ENCODE measurements at places on chromosomes 6 and 20.

DNA sequence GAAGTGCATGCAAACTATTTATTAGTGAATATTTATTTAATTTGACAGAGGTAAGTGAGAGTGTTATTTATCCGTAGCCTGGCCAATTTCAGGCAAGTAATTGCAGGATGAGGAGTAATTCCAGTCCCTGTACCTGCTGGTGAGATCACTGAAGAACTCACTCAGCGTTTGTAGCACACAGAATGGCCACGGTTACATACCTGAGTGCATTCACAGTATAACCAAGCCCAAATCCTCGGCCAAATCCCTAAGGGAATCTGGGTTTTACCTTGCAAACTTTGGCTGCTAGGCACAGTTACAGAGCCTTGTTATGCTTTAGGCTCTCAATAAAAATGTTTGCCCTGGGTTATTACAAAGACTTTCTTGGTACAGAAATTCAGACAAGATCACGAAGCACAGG is 93.3 kb downstream of the KCNQ5 start:
- no peak for DNase-seq

DNA sequence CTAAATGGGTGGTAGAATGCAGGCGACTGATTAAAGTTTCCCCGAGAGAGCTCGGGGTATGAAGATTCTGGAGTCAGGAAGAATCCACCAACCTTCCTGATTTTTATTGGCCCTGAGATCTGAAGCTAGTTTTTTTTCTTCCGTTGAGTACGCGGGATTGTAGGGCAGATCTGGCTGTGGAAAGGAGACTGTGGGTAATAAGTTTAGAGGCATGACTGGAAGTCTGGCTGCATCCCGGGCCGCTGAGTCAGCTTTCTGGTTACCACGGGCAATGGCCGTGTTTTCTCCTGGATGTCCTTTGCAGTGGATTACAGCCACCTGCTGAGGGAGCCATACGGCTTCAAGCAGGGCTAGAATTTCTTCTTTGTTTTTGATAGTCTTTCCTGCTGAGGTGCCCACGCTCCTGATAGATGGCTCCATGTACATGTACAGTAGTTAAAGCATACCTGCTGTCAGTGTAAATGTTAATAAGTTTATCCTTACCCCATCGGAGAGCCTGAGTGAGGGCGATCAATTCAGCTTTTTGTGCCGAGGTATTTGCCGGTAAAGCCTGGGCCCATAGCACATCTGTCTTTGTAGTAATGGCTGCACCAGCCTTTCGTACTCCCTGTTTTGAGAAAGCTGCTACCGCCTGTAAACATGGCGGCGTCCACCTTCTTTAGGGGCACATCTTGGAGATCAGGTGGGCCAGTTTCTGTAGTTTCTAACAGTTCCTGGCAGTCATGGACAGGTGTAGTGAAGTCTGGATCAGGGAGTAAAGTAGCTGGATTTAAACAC is 154.0 kb downstream of the TRIM27 start:
- peak; percentile 17 for DNase-seq

- peak; percentile 34 for DNase-seq
Measured at GRCh38 chr6:116764629-116764960, 924 bp downstream of the FAM162B start.

DNA sequence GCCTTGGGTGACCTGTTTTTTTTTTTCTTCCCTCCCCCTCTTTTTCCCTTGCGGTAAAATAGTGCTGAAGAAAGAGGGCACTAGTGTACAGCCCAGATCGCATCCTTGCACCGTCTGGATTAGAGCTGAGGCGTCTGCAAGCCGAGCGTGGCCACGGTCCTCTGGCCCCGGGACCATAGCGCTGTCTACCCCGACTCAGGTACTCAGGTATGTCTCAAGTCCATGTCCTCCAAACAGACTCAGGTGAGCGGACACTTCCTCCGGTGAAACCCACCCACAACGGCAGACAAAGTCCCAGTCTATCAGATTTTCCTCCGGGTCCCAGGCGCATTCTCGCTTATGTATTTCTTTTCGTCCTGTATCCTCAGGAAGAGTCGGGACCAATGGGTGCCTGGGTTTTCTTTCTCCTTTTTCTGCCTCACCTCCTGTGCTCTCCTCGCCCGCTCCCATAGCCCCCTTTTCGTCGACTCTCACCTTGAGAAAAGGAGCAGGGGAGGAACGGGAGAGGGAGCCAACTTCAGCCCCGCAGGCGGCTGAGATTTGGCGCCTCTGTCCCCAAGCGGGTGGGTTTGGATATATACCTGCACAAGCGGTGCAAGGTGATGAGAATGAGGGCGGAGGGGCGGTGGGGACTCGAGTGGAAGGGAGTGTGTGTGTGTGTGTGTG is 1.1 kb upstream of the GRM1 start:
- DNase-seq, result no peak

DNA sequence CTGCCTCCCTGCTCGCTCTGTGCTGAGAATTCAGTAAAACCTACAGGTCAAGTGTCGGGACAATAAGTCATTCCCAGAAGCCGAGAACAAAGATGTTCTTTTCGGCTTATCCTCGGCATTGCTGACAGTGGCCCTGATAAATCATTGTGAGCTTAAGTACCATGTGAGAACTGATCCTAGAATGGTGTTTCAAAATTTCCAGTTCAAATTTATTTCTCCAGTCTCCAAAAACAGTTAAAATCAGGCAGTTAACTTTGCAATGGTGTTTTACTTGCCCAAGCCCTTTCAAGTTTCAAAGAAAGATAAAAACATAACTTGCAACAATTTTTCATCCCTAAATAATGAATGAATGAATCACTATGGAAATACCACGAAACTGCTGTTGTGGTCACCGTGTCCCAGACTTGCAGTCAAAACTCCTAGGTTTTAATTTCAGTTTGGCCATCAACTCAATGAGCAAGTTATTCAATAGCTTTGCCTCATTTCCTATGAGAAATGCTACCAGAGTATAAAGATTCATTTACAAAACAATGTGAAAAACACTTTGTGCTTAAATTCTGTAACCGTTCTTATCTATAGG is 4.3 kb downstream of the ATP5F1E start:
- DNase-seq, result no peak

GRCh38 chr20:60269573-60270162 is 311.4 kb downstream of the CDH26 start:
- no peak for DNase-seq

DNA sequence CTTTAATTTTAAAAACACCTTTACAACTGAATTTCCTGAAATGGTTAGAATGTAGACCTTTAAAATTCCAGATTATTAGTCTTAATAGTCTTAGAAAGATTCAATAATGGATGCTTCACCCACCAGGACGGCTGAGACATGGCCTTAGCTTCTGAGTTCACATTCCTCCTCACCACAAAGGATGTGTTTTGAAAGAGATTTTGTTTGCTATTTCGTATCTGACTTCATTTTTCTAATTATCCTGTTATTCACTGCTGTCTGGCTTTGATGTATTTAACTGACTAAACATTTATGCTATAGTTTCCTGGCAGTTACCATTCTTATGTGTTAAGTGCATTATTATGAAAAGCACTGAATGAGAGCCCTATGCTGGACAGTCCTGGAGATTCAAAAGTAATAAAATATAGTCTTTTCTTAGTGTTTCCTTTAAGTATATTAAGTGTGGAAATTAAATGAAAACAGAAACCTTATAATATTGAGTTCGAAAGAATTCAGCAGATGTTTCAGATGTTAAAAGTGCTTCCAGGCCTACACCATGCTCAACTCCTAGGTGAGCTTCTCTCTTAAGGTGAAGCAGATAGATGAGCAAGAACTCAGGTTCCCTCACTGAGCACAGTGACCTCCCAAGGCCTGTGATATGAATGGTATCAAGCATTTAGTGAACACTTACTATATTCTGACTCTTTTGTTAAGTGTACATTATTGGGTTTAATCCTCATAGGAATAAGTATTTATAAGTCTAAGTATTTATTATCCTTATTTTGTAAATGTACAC is 40.3 kb downstream of the MAP3K4 start:
- no peak for DNase-seq

GRCh38 chr20:57150559-57150958 is 115.9 kb downstream of the BMP7 start:
- no peak for DNase-seq

DNA sequence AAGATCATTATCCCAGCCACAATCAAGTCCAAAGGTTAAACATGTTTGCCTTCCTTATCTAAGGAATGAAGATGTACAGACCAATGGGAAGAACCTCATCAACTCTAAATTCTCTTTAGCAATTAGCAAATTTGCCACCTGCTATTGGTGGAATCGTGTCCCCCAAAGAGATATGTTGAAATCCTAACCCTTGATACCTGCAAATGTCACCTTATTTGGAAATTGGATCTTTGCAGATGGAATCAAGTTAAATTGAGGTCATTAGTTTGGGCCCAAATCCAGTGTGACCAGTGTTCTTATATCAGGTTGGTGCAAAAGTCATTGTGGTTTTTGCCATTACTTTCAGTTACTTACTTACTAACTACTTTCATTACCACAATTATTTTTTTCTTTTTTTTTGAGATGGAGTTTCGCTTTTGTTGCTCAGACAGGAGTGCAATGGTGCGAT is 31.3 kb downstream of the KLHL31 start:
- no peak for DNase-seq

- peak; percentile 74 for DNase-seq
Measured at GRCh38 chr6:157020398-157020797, 243.2 kb downstream of the ARID1B start.

DNA sequence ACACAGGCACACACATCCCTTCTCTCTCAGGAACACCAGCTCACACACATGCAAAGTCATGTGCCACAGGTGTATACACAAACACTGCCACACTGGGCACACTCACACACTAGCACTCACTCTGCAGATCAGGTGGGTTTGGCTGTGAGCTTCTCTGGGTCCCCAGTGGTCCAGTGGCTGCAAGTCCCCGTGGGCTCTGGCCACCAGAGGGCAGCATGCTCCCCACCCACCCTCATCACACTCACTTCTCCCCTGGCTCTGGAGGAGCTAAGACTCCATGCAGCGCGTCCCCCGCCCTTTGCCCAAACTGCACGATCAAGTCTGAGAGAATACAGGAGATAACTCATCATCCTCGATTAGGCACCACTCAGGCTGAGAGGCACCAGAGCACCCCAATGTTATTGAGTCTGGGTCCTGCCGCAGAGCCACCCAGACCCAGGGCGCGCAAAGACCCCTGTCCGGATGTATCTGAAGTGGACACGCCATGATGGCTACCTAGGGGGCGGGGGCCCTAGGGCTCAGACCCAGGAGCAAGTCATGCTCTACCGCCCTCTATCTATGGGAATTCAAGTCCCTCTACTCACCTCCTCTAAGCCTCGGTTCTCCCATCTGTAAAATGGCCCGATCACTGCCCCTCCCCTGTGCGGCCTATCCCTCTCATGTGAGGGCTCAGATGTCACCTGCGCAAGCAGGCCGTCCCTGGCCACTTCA is 90.5 kb downstream of the GRM4 start:
- peak; percentile 63 for DNase-seq

GRCh38 chr20:12068121-12068520 is 150.4 kb downstream of the BTBD3 start:
- no peak for DNase-seq

DNA sequence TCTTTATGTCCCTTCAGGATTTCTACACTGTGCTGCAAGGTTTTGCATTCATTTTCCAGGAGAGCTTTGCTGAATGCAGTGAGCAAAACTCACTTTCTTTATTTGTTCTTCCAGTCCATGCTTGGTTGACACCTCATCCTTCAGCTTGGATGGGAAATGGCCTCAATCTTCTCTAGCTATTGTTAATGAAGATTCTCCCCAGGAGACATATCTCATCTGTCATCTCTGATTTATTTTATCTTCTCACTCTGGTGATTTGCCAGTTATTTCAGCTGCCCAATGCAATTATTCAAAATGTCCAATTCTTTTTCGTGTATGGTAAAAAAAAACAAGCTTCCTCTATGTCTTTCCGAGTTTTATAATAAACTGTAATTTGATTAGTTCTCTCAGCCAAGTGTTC is 77.9 kb upstream of the PAK5 start:
- DNase-seq, result no peak

GRCh38 chr20:54680872-54681619 is 205.7 kb downstream of the DOK5 start:
- DNase-seq, result peak; percentile 22

DNA sequence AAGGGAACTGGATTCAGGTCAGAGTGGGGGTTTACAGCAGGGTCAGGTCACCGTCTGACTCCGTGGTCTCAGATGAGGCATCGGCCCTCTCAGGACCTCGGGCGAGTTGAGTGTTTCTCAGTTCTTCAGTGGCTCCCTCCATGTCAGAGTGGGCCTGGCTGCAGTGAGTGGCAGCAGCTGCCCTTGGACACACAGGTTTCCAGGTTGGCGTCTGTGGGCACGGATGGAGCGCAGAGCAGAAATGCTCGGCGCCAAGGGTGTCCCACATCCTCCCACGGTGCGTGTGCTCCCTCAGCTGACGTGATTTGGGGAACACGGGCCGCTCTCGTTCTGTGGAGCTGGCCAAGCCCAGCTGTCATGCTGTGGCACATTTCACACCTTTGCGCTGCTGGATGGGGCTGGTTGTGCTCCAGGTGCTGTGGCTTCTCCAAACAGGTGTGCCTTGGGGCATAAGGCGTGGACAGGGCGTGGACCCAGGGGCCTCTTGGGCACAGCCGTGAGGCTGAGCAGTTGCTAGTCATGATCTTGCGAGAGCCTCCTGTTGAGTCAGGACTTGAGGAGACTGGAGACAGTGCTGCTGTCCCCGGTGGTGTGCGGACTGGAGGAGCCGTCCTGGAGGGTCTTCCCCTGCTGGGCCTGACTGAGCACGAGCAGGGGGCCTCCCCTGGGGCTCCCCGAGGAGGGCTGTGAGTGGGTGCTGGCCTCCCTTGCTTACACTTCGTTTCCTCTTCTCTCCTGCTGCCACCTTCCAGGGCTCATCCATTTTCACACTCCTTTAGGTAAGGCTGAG is 9.5 kb upstream of the DNAJC5 start:
- DNase-seq, result no peak

DNA sequence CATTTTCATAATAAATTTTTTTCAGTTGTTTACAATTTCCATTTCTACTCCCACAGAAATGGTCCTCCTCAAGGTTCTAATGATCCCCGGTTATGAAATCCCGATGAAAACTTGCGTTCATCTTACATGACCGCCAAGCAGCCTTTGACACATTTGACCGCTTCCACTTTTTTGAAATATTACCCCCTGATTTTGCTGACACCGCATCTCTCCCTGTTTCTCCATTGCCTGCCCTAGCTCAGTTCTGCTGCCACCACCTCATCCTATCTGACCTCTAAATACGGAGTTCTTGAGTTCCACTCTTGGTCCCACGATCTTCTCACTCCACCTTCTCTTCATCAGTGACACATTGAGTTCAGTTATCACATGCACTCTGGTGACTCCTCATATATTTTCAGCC is 74.1 kb downstream of the SLC35B3 start:
- DNase-seq, result no peak

GRCh38 chr6:74015427-74015826 is 319.4 kb downstream of the CD109 start:
- DNase-seq, result no peak

GRCh38 chr6:34276881-34277762 is 28.3 kb upstream of the SMIM29 start:
- DNase-seq, result no peak

GRCh38 chr20:15642676-15643075 is 930.6 kb downstream of the KIF16B start:
- no peak for DNase-seq

GRCh38 chr6:11210386-11211138 is 21.9 kb downstream of the NEDD9 start:
- no peak for DNase-seq

All from erythroblast (primary cell).